Muscle of back (tissue), 13 donors: ENCODE measurements at places on chromosomes 2 and 18.

GRCh38 chr18:36314098-36314497 lies 16.6 kb downstream of the FHOD3 start:
- no peak for DNase-seq

DNA sequence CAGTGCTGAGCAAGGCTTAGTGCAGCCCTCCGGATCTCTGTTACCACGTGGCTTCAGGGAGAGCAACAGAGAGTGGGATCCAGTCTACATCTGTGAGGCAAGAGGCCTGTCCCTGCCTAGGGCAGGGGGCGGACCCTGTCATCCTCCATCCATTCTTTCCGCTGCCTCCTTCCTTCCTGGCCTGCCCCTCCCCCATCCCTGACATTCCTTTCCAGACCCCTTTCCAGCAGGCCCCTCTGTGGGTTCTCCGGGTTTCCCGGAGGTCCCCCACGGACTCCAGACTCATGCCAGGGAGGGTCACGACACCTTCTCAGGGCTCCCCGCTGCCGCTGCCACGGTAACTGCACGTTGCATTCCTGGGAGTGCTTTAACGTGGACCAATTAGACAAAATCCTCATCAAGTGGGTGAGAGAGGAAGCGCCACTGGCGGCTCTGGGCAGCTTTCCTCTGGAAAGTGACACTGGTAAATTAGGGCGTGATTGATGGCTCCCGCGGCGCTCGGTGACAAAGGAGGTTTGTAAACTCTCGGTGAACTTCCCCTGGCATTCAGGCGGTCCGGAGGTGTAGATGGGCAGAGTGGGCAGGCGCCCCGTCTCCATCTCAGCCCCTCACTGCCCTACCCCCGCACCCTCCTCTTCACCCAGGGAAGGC lies 11.4 kb downstream of the ATOH8 start:
- DNase-seq: no peak

- DNase-seq: no peak
Observed at GRCh38 chr2:240701736-240702639, 10.3 kb downstream of the AQP12A start.

- DNase-seq: no peak
Observed at GRCh38 chr18:47417807-47418206, 166.3 kb upstream of the SKOR2 start.

GRCh38 chr2:69166812-69167468 lies 154.0 kb downstream of the ANTXR1 start:
- no peak for DNase-seq

- peak; percentile 88 for DNase-seq
Observed at GRCh38 chr18:24659827-24660720, 199.6 kb downstream of the HRH4 start.
